ENCODE measurements at places on chromosomes 16 and 17.

GRCh38 chr17:7857713-7858521 is at the start of gene CYB5D1:
TSS of gene CYB5D1 (plus strand) at chr17:7858003. CDS start at chr17:7858135, 132 bp downstream.
- DNase-seq = peak; percentile 78

DNA sequence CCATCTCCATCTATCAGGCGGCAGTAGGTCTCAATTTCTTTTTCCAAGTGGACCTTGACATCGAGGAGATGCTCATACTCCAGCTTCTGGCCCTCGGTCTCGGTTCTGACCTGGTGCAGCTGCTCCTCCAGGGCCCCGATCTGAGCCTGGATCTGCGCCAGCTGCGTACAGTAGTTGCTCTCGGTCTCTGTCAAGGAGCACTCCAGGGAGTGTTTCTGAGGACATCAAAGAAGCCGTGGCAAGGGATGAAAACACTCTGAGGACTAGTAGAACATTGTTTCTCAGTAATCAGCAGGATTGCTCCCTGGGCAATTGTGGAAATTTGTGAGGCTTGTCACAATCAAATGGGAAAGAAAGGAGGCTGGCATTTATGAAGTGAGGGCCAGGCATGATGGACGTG is 5.9 kb downstream of the KRT28 start:
- no peak for DNase-seq

- no peak for DNase-seq
These were observed 88.4 kb downstream of the PLXDC1 start for GRCh38 chr17:39062846-39063680.

DNA sequence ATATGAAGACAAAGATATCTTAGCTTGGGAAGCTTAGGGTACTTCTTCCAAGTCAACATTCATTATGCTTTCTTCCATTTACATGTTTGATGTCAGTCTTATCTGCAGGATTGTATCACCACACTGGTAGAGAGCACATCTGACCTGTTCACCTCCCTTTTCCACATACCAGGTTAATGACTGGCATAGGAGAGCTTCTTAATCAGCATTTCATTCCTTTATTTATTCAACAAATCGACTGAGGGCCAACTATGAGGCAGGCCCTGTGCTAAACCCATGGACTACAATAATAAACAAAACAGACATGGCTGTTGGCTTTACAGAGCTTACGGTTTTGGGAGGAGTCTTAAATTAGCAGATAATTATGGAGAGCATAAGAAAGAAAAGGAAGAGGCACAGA is 378.1 kb upstream of the CDH11 start:
- no peak for DNase-seq

- no peak for DNase-seq
These were observed 25.3 kb downstream of the CACNG1 start for GRCh38 chr17:67069603-67070136.

DNA sequence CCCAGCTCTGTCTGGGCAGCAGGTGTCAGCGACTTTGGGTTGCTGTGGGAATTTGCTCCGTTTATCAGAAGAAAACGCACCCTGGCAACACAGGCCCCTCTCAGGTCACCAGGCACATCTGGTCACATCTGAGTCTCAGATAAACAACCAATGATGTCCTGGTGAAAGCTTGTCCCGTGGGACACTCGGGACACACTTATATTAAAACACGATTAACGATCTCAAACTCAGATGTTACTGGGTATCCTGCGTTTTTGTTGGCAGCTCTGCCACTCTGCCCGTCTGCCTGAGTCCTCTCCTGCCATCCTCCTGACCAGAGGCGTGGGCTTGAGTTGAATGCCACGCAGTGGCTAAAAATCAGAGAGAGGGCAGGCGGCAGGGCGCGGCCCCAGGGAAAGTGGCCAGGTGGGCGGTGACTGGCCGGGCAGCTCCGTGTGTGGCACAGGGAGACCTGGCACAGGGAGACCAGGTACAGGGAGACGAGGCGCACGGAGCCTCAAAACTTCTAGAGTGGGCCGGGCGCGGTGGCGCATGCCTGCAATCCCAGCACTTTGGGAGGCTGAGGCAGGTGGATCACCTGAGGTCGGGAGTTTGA is 2.1 kb downstream of the SECTM1 start:
- no peak for DNase-seq

DNA sequence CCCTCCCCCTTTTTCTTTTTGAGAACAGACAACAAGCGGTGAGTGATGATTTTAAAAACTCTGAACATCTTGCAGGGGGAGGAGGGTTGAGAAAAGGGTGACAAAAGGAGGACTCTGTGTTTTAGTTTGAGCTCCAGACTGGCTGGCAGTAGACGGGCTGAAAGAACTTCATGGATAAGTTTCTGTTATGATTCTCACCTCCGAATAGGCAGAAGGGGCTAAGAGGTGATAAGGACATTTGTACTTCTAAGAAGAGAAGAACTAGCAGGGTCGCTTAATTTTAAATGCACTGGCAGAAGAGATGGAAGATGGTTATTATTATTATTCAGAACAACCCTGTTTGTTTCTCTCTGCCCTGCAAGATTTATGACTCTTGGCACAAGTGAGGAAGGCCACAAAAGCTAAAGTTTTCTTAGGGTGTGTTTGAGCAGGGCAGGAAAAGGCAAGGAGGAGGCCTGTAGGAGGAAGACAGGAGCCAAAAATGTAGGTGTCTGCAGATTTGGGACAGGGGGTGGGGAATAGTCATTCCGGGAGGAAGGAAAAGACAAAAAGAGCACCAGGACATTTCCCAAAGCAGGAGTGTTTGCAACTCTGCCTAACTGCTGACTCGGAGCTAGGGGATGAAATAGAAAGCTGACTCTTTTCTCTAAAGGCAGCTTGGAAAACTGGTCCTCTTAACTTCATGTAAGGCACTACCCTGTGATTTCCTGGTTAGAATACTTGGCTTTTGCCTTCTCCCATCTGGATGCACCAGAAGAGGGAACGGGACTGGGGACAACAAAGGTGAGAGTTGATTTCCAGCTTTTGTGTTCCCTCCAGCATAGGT is 11.9 kb upstream of the HOXB2 start:
- no peak for DNase-seq

DNA sequence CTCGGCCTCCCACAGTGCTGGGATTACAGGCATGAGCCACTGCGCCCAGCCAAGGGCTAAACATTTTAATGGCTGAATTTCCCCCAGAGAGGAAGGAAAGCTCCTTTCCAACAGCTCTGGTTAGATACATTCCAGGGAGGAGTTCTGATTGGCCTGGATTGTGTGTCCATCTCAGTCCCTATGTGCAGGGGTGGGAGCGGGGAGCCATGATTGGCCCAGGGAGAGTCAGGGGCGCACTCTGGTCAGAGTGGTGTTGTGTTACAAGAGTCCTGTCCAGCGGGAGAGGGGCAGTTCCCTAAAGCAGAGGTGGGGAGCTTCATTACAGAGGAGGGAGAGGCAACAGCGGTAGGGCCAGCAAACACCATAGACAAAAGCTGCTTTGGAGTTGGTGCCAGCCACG is 75.0 kb downstream of the RAP1GAP2 start:
- DNase-seq = no peak

- peak; percentile 88 for DNase-seq
These were observed 8.6 kb downstream of the SARM1 start for GRCh38 chr17:28379814-28380801.

- no peak for DNase-seq
These were observed 58.7 kb downstream of the ANKRD11 start for GRCh38 chr16:89431630-89432029.

- DNase-seq = no peak
These were observed 2.0 kb downstream of the CRYM start for GRCh38 chr16:21276090-21276489.

DNA sequence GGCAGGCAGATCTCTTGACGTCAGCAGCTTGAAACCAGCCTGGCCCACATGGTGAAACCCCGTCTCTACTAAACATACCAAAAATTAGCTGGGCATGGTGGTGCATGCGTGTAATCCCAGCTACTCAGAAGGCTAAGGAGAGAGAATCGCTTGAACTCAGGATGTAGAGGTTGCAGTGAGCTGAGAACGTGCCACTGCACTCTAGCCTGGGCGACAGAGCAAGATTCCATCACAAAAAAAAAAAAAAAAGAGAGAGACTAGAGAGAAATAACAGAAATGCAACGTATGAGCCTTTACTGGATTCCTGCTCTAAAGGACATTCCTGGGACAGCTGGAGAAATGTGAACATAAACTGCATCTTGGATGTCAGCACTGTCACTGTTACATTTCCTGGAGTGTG is 10.8 kb downstream of the IFT140 start:
- no peak for DNase-seq

- no peak for DNase-seq
These were observed 162.5 kb downstream of the ZNF423 start for GRCh38 chr16:49693445-49693844.

DNA sequence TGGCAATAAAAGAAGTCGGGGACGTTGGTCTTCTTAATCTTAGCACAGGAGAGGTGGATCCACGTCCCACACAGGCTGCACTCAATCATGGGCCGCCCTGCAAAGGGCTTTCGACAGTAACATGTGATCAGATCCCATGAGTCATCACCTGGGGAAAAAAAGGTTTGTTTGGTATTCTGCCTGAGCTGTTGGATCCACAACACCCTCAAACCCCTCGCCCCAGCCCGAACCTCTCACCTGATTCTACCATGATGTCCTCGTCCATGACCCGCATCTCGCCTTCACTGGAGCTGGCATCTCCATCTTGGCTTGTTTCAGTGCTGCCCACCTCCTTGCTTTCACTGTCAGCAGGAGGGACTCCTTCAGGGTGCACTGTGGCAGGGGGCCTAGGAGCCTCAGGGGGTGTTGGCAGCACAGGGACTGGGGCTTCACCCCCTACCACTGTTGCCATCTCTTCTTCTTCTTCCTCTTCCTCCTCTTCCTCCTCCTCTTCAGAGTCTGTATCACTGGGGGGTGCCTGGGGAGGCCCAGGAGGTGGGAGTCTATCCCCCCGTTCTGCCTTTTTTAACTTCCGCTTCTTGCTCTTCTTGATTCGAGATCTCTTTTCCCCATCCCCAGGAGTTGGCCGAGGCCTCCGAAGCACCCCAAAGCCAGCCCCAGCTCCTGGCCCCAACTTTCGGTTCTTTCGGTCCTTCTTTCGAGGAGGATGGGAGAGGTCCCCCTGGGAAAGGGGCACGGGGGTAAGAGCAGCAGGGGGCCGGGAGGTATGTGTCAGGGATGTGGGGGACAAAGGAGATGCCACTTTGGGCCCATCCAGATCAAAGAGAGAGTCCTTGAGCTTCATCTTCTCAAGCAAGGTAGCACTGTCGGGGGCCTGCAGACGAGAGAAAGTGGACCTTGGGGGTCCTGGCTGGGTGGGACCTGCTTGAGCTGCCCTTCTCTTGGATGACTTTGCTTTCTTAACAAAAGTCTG is 1.7 kb upstream of the DVL2 start:
- DNase-seq = no peak

DNA sequence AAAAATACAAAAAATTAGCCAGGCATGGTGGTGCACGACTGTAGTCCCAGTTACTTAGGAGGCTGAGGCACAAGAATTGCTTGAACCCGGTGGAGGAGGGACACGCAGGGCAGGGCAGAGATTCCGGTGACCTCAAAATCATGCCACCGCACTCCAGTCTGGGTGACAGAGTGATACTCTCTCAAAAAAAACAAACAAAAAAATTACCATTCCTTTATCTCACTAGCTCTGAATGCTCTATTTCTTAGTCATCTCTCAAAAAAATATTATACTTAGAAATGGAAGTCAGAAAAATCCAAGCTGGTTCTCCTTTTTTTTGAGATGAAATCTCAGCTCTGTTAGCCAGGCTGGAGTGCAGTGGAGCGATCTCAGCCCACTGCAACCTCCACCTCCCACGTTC is 40.8 kb downstream of the SPOP start:
- DNase-seq = peak; percentile 45

DNA sequence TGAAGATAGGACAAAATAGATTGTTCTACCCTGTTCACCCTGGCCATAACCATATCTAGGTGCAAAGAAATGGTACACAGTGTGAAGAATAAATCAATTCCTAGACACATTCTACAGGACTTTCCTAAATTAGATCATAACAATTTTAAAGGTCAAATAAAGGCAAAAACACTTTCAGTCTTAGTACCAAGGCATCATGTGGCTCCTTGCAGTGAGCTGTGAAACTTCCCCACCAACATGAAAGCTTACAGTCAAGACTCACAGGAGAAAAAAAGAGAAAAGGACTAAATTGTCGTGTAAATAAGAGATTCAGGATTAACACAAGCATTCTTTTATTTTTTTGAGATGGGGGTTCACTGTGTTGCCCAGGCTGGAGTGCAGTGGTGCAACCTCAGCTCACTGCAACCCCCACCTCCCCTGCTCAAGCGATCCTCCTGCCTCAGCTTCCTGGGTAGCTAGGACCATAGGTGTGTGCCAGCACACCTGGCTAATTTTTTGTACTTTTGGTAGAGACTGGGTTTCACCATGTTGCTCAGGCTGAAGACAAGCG is 14.2 kb downstream of the NSMCE1 start:
- DNase-seq = no peak

GRCh38 chr17:35804658-35805192 is 4.6 kb upstream of the TAF15 start:
- peak; percentile 89 for DNase-seq

GRCh38 chr17:65156185-65156834 is 19.1 kb downstream of the RGS9 start:
- DNase-seq = no peak

GRCh38 chr16:55690841-55691240 is 35.1 kb downstream of the SLC6A2 start:
- no peak for DNase-seq

- no peak for DNase-seq
These were observed 59.3 kb downstream of the CENPV start for GRCh38 chr17:16293931-16294330.

- DNase-seq = no peak
These were observed 510.6 kb downstream of the CDH13 start for GRCh38 chr16:83137326-83137781.

- DNase-seq = no peak
These were observed 4.0 kb downstream of the SLC16A13 start for GRCh38 chr17:7039832-7040231.

- DNase-seq = no peak
These were observed 3.9 kb upstream of the TPPP3 start for GRCh38 chr16:67397036-67397801.

DNA sequence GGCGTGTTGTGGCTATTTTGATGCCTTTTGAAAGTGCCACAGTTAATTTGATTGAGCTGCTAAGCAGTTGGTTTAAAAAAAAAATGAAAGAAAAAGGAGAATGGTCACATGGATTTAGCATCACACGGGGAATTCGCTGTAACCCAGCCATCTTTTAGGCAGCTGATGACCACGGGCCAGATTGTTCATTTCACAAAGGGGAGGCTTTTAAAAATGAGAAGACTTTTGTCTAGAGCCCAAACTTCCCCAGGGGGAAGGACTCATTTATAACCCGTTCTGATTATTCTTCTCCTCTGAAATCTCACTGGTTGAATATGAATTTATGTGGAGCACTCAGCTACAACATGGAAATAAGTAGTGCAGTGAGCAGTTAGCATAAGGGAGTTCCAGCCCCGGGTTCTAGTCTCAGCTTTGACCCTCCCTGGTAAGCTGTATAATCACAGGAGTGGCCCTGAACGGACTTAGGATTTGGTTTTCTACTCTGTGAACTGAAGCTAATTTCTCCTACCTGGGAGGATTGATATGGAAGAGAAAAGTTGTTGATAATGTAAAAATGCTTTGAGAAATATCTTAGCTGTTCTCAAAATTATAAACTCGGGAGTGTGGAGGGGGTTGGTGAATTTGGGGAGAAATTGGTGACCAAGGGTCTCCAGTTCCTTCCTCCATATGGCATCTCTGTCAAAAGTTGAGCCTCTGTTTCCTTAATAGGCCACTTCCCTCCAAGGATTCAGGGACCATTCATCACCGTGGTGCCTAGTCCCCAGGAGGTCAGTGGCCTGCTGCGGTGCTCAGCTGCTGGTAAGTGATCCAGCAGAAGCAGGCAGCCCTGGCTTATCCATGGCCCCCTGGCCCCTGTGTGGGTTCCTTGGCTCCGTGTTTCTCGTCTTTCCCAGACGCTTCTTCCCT is 76.4 kb upstream of the TBX2 start:
- no peak for DNase-seq

- DNase-seq = no peak
These were observed 128.4 kb downstream of the HAPSTR1 start for GRCh38 chr16:9219813-9220212.
